ENCODE measurements at places on chromosomes 11 and 22. TPM values are rescaled to one million over a fixed set of nuclear protein-coding genes. Genes with fewer than 3 reads are reported as not detected.

SHANK3 gene
- total RNA-seq, result 0.65 TPM

SLC25A18 gene
- not detected for total RNA-seq

DGAT2 gene
- 0.24 TPM for total RNA-seq

RAB39A gene
- not detected for total RNA-seq

OR4A16 gene
- total RNA-seq, result not detected

All from HFFc6 (cell line).